Astrocyte (in vitro differentiated cells and primary cell): ENCODE measurements at places on chromosomes 3 and 15.

GRCh38 chr3:122912772-122913538, 114.6 kb downstream of the SEMA5B start:
- peaks cover 5% of the 10 kb centered on the region for H3K27me3 ChIP-seq
- H3K4me1 ChIP-seq = no peaks in the 10 kb centered on the region
- no peak overlapping the region for H3K27ac ChIP-seq
- no peaks in the 10 kb centered on the region for H3K36me3 ChIP-seq
- H3K4me3 ChIP-seq = no peak overlapping the region

DNA sequence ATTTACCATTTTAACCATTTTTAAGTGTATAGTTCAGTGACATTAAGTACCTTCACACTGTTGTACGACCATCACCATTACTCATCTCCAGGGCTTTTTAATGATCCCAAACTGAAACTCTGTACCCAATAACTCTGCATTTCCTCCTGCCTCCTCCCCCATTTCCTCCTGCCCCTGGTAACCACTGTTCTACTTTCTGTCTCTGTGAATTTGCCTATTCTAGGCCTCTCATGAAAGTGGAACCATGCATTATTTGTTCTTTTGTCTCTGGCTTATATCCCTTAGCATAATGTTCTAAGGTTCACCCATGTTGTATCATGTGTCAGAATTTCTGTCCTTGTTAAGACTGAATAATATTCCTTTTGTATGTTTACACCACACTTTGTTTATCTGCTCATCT, 154.2 kb downstream of the MECOM start:
- H3K36me3 ChIP-seq = no peaks in the 10 kb centered on the region
- no peaks in the 10 kb centered on the region for H3K27me3 ChIP-seq
- no peaks in the 10 kb centered on the region for H3K4me1 ChIP-seq
- H3K27ac ChIP-seq = no peak overlapping the region

DNA sequence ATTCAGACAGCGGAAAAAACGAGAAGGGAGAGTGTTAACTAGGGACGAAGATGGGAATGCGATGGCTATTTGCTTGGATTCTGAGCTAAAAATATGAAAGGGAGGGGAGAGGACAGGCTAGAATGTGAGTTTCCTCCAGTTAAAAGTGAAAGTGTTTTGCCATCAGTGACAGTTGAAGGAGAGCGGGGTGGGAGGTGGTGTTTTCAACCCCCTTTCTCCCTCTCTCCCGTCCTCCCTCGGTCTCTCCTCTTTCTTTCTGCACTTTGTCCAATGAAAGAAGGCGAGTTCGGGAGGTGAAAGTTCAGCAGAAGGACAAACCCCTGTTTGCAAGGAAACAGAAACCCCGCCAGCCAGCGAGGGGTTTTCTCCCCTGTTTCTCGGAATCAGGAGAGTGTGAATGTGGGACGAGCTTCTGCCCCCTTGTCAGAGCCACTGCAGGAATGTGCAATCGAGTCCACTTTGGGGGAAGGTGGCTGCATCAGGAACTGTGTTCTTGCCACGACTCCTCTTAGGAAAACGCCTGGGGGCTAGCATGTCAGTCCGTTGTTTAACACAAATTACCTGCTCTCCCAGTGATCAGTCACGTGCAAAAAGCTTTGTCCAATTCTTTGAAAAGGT, 975 bp upstream of the FOXP1 start:
- H3K4me1 ChIP-seq = peaks cover 33% of the 10 kb centered on the region
- peak overlapping the region; percentile 74 for H3K4me3 ChIP-seq
- H3K36me3 ChIP-seq = no peaks in the 10 kb centered on the region
- no peaks in the 10 kb centered on the region for H3K27me3 ChIP-seq
- peak overlapping the region; percentile 82 for H3K27ac ChIP-seq

GRCh38 chr15:83764201-83764838, 110.4 kb downstream of the ADAMTSL3 start:
- no peak overlapping the region for H3K27ac ChIP-seq
- no peaks in the 10 kb centered on the region for H3K36me3 ChIP-seq
- H3K4me1 ChIP-seq = no peaks in the 10 kb centered on the region
- DNase-seq = peak; percentile 1

- DNase-seq = no peak
- no peaks in the 10 kb centered on the region for H3K36me3 ChIP-seq
- H3K27ac ChIP-seq = no peak overlapping the region
Measured at GRCh38 chr15:41891226-41891625, 2.6 kb downstream of the SPTBN5 start.

DNA sequence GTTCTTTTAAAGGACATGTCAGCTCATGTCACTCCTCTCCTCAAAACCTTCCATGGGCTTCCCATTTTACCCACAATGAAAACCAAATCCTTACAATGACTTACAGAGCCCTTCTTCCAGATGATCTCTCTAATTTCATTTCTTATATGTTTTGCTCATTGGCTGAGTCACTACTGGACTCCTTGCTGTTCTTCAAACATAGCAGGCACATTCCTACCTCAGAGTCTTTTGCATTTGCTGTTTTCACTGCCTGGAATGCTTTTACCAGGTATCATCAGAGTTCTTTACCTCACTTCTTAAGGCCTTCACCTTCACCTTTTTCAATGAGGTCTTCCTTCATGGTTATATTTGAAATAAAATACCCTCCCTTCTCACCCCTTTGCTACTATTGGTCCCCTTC, 57.3 kb downstream of the NECTIN3 start:
- H3K36me3 ChIP-seq = peaks cover 7% of the 10 kb centered on the region
- DNase-seq = peak; percentile 16
- H3K27me3 ChIP-seq = no peaks in the 10 kb centered on the region

GRCh38 chr3:44960387-44961026, 15.5 kb downstream of the ZDHHC3 start:
- DNase-seq = no peak
- no peak overlapping the region for H3K4me3 ChIP-seq
- H3K4me1 ChIP-seq = peaks cover 3% of the 10 kb centered on the region
- no peak overlapping the region for H3K27ac ChIP-seq
- no peaks in the 10 kb centered on the region for H3K27me3 ChIP-seq
- no peaks in the 10 kb centered on the region for H3K36me3 ChIP-seq

GRCh38 chr15:94480289-94480834, 249.0 kb downstream of the MCTP2 start:
- H3K27me3 ChIP-seq = no peaks in the 10 kb centered on the region
- no peaks in the 10 kb centered on the region for H3K36me3 ChIP-seq
- H3K4me1 ChIP-seq = no peaks in the 10 kb centered on the region
- H3K27ac ChIP-seq = no peak overlapping the region
- H3K4me3 ChIP-seq = no peak overlapping the region

GRCh38 chr3:36991147-36991546, 1.8 kb downstream of the EPM2AIP1 start:
- H3K36me3 ChIP-seq = peaks cover 26% of the 10 kb centered on the region
- no peak for DNase-seq
- H3K4me3 ChIP-seq = peak overlapping the region; percentile 89
- peak overlapping the region; percentile 99 for H3K27ac ChIP-seq

- peaks cover 15% of the 10 kb centered on the region for H3K4me1 ChIP-seq
- H3K27ac ChIP-seq = no peak overlapping the region
- peaks cover 16% of the 10 kb centered on the region for H3K36me3 ChIP-seq
- no peak for DNase-seq
Measured at GRCh38 chr15:41951571-41951970, 20.8 kb downstream of the EHD4 start.

DNA sequence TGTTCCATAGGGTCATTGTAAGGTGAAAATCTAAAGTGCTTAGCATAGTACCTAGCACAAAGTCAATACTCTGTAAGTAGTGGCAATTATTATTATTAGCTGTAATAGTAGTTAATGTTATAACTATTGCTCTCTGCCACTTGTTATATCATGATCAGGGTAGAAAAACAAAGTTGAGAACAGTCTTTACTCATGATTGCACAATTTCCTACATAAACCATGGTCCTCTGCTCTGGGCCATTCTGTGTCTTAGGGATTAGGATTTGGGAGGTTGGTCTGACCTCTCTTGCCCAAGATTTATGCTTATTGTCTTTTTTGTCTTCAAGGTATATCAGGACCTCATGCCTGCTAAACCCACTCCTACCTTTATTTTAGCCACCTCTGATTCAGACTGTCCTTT, 4.3 kb upstream of the LRRC58 start:
- no peaks in the 10 kb centered on the region for H3K36me3 ChIP-seq
- no peak for DNase-seq
- peaks cover 6% of the 10 kb centered on the region for H3K27me3 ChIP-seq
- no peak overlapping the region for H3K27ac ChIP-seq
- H3K4me3 ChIP-seq = no peak overlapping the region
- no peaks in the 10 kb centered on the region for H3K4me1 ChIP-seq

DNA sequence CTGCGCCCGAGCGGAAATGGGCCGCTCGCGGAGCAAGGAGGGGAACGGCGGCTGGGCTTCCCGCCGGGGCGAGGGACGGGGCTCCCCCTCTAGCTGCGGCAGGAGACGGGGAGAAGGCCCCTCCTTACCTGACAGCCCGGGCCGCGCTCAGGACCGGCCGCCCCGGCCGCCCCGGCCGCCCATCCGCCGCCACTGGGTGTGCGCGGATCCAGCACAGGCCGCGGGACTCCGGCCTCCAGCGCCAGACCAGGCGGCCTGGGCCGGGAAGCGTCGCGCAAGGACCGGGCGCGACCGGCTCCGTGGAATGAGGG, 296 bp downstream of the TPRA1 start:
- H3K4me1 ChIP-seq = peaks cover 30% of the 10 kb centered on the region
- no peak for DNase-seq
- H3K27ac ChIP-seq = peak overlapping the region; percentile 88
- peak overlapping the region; percentile 84 for H3K4me3 ChIP-seq
- H3K27me3 ChIP-seq = no peaks in the 10 kb centered on the region

DNA sequence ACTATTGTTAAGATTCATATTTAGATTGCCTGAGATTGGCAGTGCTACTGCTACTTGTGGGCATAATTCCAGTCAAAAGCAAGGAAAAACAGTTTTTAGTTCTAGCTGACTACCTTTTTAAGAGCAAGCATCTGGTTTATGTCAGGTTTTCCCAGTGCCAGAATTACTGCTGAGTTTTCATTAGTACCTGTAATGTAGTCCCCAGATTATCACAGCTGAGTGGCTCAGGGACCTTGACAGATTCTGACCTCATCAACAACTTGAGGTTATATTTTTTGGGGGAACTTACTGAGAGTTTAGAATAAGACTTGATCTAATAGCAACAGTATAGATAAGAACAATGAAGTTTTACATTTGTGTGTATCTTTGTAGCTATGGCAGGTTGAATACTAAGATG, 31.0 kb downstream of the NXPE3 start:
- H3K4me1 ChIP-seq = no peaks in the 10 kb centered on the region
- H3K4me3 ChIP-seq = no peak overlapping the region
- no peak overlapping the region for H3K27ac ChIP-seq
- no peaks in the 10 kb centered on the region for H3K27me3 ChIP-seq
- no peaks in the 10 kb centered on the region for H3K36me3 ChIP-seq

DNA sequence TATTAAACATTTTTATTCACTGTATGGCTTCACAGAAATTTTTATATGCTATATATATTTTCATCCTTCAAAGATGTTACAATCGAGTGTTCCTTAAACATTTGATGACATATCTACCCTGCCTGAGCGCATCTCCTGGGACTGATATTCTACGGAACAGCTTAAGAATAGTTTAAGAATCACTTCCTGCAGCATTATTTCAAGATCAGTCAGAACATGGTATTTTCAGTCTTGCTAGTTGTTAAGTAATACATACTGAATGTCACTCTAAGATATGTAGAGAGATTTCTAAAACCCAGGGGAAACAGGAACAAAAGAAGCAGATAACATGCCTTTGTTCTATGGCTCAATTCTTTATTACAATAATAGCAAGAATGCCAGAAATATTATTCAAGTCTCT, 8.7 kb downstream of the COL8A1 start:
- peaks cover 36% of the 10 kb centered on the region for H3K4me1 ChIP-seq
- no peaks in the 10 kb centered on the region for H3K27me3 ChIP-seq
- H3K27ac ChIP-seq = peak overlapping the region; percentile 67

DNA sequence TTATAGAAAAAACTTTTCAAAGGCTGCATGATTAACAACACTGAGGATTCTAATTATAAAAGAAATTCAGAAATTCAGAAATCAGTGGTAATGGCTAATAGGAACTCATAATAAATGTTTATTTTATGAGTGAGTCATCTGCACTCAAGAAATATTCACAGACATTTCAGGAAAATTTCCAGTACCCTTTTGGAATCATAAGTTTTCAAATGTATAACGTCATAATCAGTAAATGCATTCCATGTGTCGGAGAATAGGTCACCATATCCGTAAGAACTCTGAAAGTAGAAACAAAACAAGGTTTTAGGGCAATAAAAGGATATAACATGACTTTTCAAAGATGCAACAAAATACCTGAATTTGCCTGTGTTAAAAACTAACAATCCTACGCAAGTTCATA, 24.7 kb downstream of the EOGT start:
- no peak overlapping the region for H3K27ac ChIP-seq
- no peaks in the 10 kb centered on the region for H3K27me3 ChIP-seq
- DNase-seq = peak; percentile 61
- peaks cover 41% of the 10 kb centered on the region for H3K36me3 ChIP-seq
- H3K4me1 ChIP-seq = no peaks in the 10 kb centered on the region

GRCh38 chr3:33153782-33154181, 40.0 kb downstream of the CRTAP start:
- H3K4me3 ChIP-seq = no peak overlapping the region
- DNase-seq = no peak
- H3K36me3 ChIP-seq = no peaks in the 10 kb centered on the region
- H3K27me3 ChIP-seq = no peaks in the 10 kb centered on the region
- H3K27ac ChIP-seq = no peak overlapping the region

- no peaks in the 10 kb centered on the region for H3K36me3 ChIP-seq
- DNase-seq = no peak
- no peaks in the 10 kb centered on the region for H3K4me1 ChIP-seq
- no peak overlapping the region for H3K27ac ChIP-seq
- no peaks in the 10 kb centered on the region for H3K27me3 ChIP-seq
Measured at GRCh38 chr15:57566834-57567233, 24.9 kb upstream of the MYZAP start.

GRCh38 chr3:56980798-56981390, 79.6 kb upstream of the SPATA12 start:
- no peaks in the 10 kb centered on the region for H3K27me3 ChIP-seq
- peak overlapping the region; percentile 62 for H3K27ac ChIP-seq
- H3K4me3 ChIP-seq = no peak overlapping the region
- peaks cover 26% of the 10 kb centered on the region for H3K4me1 ChIP-seq
- DNase-seq = peak; percentile 99

- no peak overlapping the region for H3K4me3 ChIP-seq
- no peaks in the 10 kb centered on the region for H3K27me3 ChIP-seq
- H3K4me1 ChIP-seq = no peaks in the 10 kb centered on the region
- no peak for DNase-seq
- no peak overlapping the region for H3K27ac ChIP-seq
Measured at GRCh38 chr3:183815563-183815940, 9.8 kb downstream of the MAP6D1 start.

- no peak overlapping the region for H3K4me3 ChIP-seq
- peak; percentile 36 for DNase-seq
- no peaks in the 10 kb centered on the region for H3K27me3 ChIP-seq
- no peaks in the 10 kb centered on the region for H3K36me3 ChIP-seq
Measured at GRCh38 chr15:88932271-88932874, 19.2 kb upstream of the MFGE8 start.

GRCh38 chr3:136186344-136186743, 9.8 kb downstream of the MSL2 start:
- H3K27ac ChIP-seq = no peak overlapping the region
- H3K27me3 ChIP-seq = no peaks in the 10 kb centered on the region
- peaks cover 9% of the 10 kb centered on the region for H3K4me1 ChIP-seq

GRCh38 chr3:155972885-155973584, 102.6 kb downstream of the GMPS start:
- H3K4me3 ChIP-seq = no peak overlapping the region
- no peaks in the 10 kb centered on the region for H3K27me3 ChIP-seq
- no peak overlapping the region for H3K27ac ChIP-seq
- no peaks in the 10 kb centered on the region for H3K36me3 ChIP-seq
- H3K4me1 ChIP-seq = no peaks in the 10 kb centered on the region
